ENCODE measurements at places on chromosomes 4 and X. TPM values are rescaled to one million over a fixed set of nuclear protein-coding genes. Genes with fewer than 3 reads are reported as not detected.

Gene VEGFC
- total RNA-seq, result 5.4 TPM

Gene VEGFD
- total RNA-seq, result 0.81 TPM

DNA sequence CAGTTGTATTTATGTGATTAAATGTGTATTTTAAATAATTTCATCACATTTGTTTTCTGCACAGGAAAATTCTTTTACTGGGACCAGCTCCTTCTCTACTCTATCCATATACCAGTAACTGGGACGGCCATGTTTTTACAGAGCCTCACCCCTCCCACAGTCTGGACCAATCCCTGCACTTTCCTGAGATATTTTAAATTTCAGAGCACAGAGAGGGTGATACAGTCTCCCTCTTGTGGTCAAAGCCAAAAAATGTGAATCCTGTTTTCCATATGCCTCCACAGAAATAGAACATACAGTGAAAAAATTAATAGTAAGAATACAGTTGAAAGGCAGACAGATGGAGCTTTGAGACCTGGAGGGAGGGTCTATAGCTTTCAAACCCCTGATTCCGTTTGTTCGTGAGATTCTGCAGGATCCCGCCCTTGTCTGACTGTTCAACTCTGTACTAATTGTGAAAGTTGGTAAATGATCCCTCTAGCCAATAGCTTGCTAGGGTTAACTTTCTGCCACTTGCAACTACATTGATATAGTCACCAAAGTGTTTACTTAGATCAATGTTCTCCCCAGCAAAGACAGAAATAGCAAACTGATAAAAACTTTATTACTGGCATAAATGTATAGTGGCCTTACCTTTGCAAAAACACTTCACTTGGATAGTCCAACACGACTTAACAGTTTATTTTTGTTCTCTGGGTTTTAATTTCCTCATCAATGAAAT is 172.2 kb downstream of the PPARGC1A start:
- H3K27me3 ChIP-seq, result no peaks in the 10 kb centered on the region
- H3K36me3 ChIP-seq, result no peaks in the 10 kb centered on the region
- no peak for DNase-seq
- H3K27ac ChIP-seq, result no peak overlapping the region
- no peak overlapping the region for H3K4me3 ChIP-seq
- no peaks in the 10 kb centered on the region for H3K4me1 ChIP-seq

Gene PAGE4
- not detected for total RNA-seq

DNA sequence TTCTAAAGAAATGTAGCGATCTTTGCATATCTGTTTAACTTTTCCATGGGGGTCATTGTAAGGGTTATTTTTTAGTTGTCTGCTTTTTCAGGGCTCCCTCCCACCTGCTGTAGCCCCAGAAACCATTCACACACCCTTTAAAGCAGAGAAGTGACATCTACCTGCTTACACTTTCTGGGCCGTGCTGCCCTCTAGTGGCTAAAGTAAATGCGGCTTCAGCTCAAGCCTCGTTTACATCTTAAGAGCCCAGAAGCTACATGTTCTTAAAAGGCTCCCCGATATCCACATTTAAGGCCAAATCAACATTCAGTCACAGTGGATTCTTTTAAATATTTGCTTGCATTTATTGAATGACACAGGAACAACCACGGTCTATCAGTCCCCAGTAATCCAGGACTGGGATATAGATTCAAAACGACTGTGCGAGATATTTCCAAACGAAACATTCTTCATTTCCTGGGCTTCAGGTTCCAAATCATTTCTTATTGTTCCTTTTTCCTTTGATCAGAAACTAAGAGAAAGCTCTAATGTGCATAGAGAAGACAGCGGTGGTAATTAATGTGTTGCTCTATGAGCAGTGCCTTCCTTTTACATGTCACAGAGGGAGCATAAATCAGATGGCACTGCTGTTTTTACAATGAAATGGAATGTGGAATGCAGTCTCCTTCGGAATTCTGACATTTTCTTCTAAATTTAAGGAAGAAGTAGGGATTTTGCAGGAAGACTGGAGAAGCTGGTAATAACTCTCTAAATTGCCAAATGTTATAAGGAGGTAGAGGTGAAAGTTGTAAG is 119.9 kb downstream of the RASGEF1B start:
- no peaks in the 10 kb centered on the region for H3K4me1 ChIP-seq
- H3K27ac ChIP-seq, result no peak overlapping the region
- no peaks in the 10 kb centered on the region for H3K27me3 ChIP-seq
- no peak overlapping the region for H3K4me3 ChIP-seq

DNA sequence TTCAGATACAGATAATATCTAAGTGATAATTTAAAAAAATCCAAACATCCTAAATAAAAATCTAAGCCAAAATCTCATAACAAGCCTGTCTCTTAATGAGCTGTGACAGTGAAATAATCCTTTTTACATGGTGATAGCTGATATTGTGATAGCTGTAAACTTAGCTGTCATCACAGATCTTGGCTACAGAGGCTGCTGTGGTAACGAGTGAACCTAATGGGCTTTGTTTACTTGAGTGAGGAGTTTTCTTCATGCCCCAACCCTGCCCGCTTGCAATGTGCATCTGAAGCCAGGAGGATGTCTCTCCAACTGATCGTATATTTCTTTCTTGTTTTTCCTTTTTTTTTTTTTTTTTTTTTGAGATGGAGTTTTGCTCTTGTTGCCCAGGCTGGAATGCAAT is 41.5 kb upstream of the YTHDC1 start:
- no peak overlapping the region for H3K4me3 ChIP-seq
- H3K27me3 ChIP-seq, result no peaks in the 10 kb centered on the region
- no peak for DNase-seq
- no peaks in the 10 kb centered on the region for H3K36me3 ChIP-seq

Gene LARP1B
- 18.6 TPM for total RNA-seq

Gene MAGEA2
- not detected for total RNA-seq

- H3K4me1 ChIP-seq, result no peaks in the 10 kb centered on the region
- H3K4me3 ChIP-seq, result no peak within 1 kb of the TSS
- DNase-seq, result no peak
- H3K36me3 ChIP-seq, result no peaks in the 10 kb centered on the region
Measured at GRCh38 chr4:39032218-39033085, at the start of gene TMEM156. Gene TMEM156 (minus strand): TSS chr4:39032409. CDS start chr4:39032313, 96 bp downstream.

DNA sequence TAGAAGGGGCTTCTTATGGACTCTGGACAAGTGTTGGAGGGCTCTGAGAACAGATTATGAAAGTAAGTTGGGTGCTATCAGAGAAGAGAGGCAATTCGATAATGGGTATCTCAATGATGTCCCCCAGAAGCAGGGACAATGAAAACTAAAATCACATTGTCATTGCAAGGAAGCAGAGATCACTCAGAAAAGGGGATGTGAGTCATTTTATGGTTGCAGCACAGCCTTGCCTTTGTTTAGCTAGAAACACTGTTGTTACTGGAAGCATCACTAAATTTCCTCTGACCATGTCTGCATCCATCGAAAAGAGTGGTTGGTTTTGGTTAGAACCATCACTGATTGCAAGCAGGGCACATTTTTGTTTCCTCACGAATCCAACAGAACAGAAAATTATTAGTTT is 246.8 kb upstream of the NWD2 start:
- no peaks in the 10 kb centered on the region for H3K27me3 ChIP-seq
- H3K36me3 ChIP-seq, result no peaks in the 10 kb centered on the region
- H3K4me3 ChIP-seq, result no peak overlapping the region
- no peak overlapping the region for H3K27ac ChIP-seq

Gene SH2D1A
- 0.33 TPM for total RNA-seq

GRCh38 chrX:101430457-101431078 is 22.5 kb downstream of the HNRNPH2 start:
- H3K27ac ChIP-seq, result no peak overlapping the region
- H3K4me1 ChIP-seq, result no peaks in the 10 kb centered on the region
- H3K36me3 ChIP-seq, result no peaks in the 10 kb centered on the region
- no peak overlapping the region for H3K4me3 ChIP-seq
- no peak for DNase-seq

DNA sequence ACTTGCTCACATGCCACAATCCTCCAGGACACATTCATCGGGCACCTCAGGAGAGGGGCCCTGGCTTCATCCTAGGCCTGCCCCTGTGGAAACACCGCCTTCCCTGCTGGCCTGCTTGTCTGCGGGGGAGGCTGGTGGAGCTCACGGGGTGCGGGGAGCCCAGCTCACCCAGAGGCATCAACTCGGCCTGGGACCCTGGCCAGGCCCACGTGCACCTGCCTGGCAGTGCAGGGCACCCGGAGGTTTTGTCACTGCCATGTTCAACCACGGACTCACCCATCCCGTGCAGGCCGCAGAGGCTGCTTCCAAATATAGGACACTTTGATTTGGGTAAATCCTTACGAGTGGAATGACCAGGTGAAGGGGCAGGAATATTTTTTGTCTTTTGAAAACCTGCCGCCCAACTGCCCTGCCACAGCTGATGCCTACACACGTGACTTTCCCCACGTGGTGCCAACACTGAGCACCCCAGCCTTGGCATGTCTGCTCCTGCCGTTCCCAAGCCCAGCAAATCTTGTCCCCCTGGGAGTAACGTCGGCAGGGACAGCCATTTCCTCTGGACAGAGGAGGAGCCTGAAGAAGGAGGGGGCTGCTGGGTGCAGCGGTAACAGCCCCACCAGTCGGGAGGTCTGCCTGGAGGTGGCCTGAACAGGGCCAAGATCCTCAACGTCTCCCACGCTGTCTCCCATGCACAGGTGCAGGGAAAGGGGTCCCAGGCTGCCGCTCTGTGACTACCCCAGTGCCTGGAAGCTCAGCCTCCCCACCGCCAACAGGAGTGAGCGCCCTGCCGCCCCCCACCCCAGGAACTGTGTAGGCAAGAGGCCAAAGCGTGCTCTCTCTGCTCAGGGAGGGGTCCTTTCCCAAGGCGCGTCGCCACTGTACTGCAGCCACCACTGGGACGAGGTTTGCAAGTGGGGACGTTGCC is 8.5 kb downstream of the MXD4 start:
- H3K4me1 ChIP-seq, result peaks cover 36% of the 10 kb centered on the region
- H3K4me3 ChIP-seq, result no peak overlapping the region
- peak; percentile 62 for DNase-seq
- H3K27ac ChIP-seq, result no peak overlapping the region
- H3K36me3 ChIP-seq, result peaks cover 67% of the 10 kb centered on the region
- H3K27me3 ChIP-seq, result no peaks in the 10 kb centered on the region

DNA sequence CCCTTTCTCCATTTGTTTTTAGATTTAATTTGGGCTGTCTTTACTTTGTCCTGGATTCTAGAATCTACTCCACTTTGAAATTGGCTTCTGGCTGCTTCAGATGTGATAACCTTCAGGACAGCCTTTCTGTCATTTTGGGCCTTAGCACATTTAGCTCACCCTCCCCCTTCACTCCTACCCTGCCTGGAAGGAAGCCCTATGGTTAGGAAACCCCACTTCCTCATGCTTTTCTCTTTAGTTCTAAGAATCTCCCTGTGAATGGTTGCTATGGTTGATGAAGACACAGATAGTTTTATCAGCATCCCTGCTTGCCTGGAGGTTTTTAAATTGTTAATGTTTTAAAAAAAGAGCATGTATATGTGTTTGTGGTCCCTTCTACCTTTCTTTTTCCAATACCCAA is 100.7 kb upstream of the PTPN13 start:
- H3K4me3 ChIP-seq, result no peak overlapping the region
- no peaks in the 10 kb centered on the region for H3K4me1 ChIP-seq

- no peak overlapping the region for H3K4me3 ChIP-seq
- peaks cover 25% of the 10 kb centered on the region for H3K4me1 ChIP-seq
- DNase-seq, result no peak
- H3K36me3 ChIP-seq, result no peaks in the 10 kb centered on the region
Measured at GRCh38 chrX:54483946-54484345, 12.1 kb downstream of the FGD1 start.

Gene SLC9A7
- total RNA-seq, result 2.9 TPM

DNA sequence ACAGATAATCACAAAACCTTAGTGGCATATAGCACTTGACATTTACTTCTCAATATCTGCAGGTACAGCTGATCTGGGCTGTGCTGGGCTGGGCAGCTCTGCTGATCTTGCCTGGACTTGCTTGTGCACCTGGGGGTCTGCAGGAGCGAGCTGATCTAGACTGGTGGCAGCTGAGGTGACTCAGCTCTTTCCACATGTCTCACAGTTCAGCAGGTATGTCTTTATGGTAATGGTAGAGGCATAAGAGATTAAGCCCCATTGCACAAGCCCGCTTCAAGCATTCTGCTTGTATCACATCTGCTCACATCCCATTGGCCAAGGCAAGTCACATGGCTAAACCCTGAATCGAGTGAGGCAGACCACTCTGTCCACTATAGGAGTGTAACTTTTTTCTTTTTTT is 506.7 kb downstream of the BCOR start:
- H3K4me3 ChIP-seq, result no peak overlapping the region
- no peaks in the 10 kb centered on the region for H3K36me3 ChIP-seq
- H3K4me1 ChIP-seq, result no peaks in the 10 kb centered on the region
- no peaks in the 10 kb centered on the region for H3K27me3 ChIP-seq
- no peak for DNase-seq

All from sigmoid colon (tissue), 7 donors.